ENCODE measurements at places on chromosomes 5 and 9.

DNA sequence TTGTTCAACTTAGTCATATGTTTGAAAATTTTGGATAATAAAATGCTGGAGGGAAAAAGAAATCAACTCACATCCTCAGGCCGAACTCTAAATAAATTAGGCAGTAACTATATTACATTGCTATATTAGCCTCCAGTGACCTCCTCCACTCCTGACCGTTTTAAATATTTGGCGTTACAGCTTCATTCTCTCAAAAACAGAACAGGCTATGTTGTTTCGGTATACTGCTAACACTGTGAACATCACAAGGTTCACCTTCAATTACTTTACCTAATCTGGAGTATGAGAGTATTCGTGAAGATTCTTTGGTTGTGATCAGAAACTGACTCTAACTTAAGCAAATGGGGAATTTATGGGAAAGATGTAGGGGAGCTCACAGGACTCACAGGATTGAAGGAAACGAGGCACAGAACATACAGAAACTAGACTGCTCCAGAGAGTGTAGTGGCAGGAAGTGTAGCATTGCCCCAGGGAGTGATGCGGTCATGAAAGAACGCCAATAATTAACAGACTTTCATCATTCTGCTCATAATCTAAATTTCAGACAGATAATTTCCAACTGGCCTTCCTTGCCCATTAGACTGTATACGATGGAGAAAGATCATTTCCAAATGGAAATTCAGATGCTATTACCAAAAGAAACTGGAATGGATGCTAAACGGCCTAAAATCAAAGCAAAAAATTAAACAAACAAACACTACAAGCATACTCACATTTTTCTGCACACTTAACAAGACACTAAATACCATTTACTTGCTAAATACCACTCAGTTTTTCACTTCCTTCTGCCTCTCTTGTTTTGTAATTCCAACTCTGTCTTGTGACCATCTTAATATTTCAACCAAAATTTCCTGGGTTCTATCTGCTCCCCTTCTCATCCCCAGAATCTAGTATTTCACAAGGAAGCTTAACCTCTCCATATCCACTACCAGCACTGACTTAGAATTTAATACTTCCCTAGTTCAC is 110.1 kb upstream of the LPAR1 start:
- DNase-seq: peak; percentile 26

- DNase-seq: no peak
These were observed 139.1 kb upstream of the FSTL4 start for GRCh38 chr5:133751421-133751820.

DNA sequence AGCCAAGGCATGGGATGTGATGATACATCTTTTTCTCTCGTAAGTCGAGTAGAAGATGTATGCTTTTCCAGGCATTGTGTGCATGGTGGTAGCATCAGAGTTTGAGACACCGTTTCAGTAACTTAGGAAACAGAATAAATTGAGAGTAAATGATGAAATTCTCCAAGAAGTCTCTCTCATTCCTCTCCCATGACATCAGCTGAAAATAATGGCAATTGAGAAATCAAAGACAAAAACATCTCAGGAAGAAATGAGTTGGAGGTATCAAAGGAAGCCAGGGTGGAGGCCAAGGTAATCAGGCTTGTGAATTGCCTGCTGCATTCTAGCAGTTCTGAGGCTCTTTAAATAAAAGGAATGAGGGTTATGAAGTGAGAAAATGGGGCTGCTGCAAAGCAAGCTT is 53.9 kb downstream of the SGCD start:
- DNase-seq: peak; percentile 89

GRCh38 chr5:103582364-103582763 is 19.8 kb upstream of the NUDT12 start:
- peak; percentile 43 for DNase-seq

DNA sequence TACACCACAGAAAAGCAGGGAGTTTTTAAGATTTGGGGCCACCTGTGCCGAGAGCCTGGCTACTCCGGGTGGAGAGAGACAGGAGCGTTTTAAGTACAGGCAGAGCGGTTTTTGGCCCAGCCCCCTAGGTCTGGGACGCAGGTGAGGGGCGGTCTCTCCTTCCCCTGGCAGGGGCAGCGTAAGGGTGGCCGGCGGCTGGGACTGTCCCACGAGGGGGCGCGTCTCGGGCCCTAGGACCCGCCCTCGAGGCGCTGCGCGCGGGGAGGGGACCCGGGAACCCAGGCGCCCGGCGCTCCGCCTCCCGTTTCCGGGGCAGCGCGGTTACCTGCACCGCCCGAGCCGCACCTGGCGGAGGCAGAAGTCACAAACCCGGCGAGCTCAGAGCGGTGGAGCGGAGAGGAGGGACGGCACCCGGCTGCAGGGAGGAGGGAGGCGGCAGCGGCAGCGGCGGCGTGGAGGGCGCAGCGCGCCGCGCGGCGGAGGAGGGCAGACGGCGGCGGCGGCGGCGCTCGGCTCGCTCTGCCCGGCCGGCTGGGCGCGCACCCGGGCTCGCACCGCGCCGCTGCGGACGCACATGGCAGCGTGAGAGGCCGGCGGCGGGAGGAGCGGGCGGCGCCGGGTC is at the start of gene WWC1:
Gene WWC1, plus strand, starts transcription at position 304 of the 622 bp plus-strand sequence. CDS start 508 bp downstream, outside the sequence.
- no peak for DNase-seq

GRCh38 chr5:8907168-8907868 is 638.6 kb downstream of the SEMA5A start:
- peak; percentile 71 for DNase-seq

DNA sequence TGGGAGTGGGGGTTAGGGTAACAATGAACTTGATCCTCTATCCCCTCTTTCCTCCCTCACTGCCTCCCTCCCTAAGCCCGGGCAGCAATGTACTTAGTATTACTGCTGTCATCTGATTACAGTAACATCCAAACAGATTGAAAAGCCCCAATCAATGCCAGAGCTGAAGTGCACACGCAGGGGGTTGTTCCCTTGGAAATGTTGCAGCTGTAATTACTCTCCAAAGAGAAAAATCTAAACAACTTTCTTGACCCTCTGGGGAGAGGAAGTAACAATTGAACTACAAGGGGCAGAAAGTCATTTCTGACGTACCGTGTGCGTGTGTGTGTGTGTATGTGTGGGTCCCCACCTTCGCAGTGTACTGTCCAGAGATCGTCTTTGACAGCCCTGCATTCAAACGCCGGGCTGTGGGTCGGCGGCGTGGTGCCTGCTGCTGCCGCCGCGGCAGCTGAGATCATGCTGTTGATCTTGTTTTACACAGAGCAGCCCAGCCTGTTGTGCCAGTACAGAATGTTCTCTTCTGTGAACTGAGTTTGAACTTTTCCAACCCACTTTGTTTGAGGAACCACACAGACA is 66.0 kb upstream of the KLF9 start:
- peak; percentile 54 for DNase-seq

DNA sequence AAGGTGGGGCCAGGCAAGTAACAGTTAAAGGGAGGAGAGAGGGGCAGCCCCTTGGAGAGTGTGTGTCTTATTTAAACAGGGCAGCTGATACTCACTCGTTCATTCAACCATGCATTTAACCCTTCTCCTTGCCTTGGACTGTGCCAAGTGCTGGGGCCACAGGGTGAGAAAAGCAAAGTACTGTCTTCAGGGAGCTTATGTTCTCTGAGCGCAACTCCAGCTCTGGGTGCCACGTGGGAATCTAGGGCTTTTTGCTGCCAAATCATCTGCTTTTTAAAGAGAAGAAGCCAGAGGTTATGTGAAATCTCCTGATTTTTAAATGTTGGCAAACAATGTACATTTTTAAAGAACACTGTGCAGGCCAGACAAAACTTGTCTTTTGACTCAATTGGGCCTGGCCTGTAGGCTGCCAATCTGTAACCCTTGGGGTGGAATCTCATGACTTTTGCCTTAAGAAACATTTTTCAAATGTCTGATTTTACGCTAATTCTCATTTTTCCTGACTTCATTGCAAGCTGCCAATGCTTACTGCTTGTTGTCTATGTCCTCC is 157.8 kb downstream of the NTRK2 start:
- DNase-seq: no peak

GRCh38 chr5:50606179-50606578 is 60.3 kb upstream of the PARP8 start:
- DNase-seq: no peak

GRCh38 chr5:114208120-114208519 is 153.8 kb upstream of the KCNN2 start:
- no peak for DNase-seq

- no peak for DNase-seq
These were observed 6.0 kb upstream of the PITX1 start for GRCh38 chr5:135040034-135040332.

- DNase-seq: no peak
These were observed 601.4 kb upstream of the TLE4 start for GRCh38 chr9:78970375-78970774.

DNA sequence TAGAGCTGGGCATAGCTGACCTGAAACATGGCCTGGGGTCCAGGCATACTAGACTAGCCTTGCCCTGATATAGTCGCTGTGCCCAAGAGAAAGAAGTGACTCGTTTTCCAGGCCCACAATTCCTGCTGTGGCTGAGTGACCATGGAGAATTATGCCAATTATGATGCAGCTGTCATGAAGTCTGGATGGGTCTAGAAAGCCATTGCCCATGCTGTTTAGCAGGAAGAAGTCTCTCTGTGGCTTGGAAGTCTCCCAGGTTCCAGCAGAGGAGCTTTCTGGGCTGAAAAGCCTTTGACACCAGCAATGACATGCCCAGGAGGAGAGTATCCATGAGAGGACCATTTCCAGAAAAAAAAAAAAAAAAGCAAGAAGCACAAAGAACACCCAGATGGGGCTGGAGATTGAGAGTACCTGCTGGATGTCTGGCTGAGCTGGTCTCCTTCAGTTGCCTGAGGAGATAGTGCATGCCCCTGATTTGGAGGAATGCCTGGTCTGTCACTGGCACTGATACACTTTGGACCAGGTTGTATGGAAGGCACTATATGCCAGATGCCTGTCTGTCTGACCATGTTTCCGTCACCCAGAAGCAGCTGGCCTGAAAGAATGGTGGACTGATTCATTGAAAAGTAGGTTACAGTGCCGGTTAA is 128.0 kb upstream of the EPB41L4A start:
- DNase-seq: no peak

DNA sequence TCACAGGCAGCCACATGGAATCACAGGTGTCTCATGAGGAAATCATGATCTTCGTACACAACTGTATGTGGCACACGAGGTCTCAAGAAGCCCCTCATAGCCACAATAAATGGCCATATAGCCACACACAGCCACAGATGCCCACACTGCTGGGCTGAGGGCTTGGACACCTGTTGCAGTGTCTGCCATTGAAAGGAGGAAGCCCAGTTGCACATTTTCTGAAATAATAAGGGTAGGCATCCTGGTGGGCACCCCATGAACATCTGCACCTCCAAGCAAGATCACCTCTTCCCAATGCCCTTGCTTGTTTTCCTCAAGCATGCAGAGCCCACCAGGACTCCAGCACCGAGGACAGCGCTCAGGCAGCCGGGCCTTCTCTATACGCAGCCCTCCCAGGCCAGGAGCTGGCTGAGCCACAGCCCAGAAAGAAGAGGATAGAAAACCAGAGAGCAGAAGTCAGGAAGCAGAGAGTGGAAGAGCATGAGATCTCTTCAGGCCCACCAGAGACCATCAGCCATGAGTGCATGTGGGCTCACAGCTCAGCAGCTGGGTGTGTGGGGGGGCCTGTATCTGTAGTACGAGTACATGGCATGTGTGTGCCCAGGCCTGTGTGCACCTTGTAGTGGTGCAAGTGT is 1.0 kb upstream of the ACSL6 start:
- DNase-seq: peak; percentile 51

- DNase-seq: no peak
These were observed 128.0 kb upstream of the ABCA1 start for GRCh38 chr9:105055917-105056316.

- no peak for DNase-seq
These were observed 25.9 kb downstream of the CCDC171 start for GRCh38 chr9:15578714-15579113.

DNA sequence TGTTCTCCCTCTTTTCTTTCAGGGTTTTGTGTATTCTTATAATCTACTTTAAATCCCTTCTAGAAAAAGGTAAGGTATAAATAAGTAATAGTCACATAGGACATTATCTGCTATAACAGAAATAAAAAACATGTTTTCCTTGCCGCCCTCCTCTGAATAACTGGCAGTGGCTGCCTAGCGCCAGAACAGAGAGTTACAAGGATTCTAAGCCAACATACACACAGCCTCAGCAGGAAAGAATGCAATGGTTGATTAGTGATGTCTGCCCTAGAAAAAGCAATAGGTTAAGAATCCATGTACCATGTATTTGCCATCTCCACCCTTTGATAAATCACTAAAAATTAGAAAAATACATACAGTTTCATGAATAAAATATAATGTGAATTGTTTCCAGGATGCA is 4.9 kb downstream of the MED27 start:
- peak; percentile 47 for DNase-seq

GRCh38 chr9:110123341-110124095 is 84.4 kb downstream of the C9orf152 start:
- DNase-seq: peak; percentile 81

- peak; percentile 78 for DNase-seq
These were observed 6.3 kb upstream of the MXD3 start for GRCh38 chr5:177317959-177318377.

- peak; percentile 42 for DNase-seq
These were observed 22.3 kb downstream of the WWC1 start for GRCh38 chr5:168313596-168314204.

DNA sequence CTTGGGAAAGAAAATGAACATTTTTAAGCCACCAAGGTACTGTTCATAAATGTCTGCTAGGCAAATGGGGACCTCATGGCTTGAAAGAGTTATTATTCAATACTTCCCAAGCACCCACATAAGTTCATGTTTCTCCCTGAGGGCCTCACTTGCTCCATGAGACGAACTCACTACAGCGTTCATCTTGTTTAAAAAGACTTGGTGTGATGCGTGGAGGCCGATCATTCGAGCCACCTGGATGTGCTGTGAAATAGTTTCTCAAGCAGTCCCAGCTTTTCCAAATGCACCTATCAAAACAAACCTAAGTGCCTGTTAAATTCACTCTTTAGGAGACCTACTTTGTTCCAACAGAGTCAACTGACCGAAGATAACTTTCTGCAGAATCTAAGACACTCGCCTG is 103.2 kb downstream of the LHFPL2 start:
- DNase-seq: no peak

DNA sequence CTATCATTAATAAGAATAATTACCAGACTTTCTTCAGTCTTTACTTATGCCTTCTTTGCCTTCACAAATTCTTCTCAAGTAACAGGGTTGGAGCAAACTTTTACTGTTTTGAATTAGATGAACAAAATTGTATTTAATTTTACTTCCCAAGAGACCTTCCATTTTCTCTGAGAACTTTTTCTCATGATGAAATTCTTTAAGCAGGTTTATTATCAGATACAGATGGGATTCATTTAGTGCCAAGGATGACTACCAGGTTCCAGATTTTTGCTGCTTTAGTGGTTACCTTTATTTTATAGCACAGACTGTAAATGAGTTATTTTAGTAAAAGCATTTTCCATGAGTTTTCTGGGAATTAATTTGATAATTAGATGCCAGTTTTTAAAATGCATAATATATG is 125.1 kb downstream of the GDNF start:
- peak; percentile 64 for DNase-seq

Measured in AG10803 (cell line).